ENCODE measurements at places on chromosomes 6 and 20. TPM values are rescaled to one million over a fixed set of nuclear protein-coding genes. Genes with fewer than 3 reads are reported as not detected.

TCF15 gene
- total RNA-seq: 0.55 TPM

PPP1R16B gene
- 1.9 TPM for total RNA-seq

TSHZ2 gene
- total RNA-seq: 35.1 TPM

AIF1 gene
- total RNA-seq: 14.6 TPM

ID4 gene
- total RNA-seq: 63.6 TPM

PRR18 gene
- total RNA-seq: not detected

STMN3 gene
- 21.2 TPM for total RNA-seq

- no peak for DNase-seq
These were observed 7.7 kb upstream of the TMEM181 start for GRCh38 chr6:158552055-158552795.

DNA sequence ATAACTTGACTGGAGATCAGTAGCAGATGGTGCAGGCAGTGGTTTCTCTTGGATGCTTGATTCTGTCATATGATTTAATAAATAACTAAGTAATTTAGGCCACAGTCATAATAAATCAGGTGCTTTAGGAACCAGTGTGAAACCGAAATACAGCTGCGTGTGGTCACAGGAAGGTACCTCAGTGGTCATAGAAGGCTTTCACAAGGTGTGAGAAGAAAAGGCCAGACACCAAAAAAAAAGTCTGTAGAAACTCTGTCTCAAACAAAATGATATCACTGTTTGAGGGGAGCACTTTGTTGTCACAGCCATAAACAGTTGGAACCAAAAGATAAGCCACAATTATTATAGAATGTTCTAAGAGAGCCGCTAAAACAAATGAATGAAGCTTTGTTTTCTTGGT lies 56.5 kb downstream of the ARMC2 start:
- DNase-seq: no peak

GRCh38 chr6:142821860-142822259 lies 123.1 kb downstream of the HIVEP2 start:
- DNase-seq: peak; percentile 32

GRCh38 chr6:34757687-34758274 lies 476 bp downstream of the SNRPC start:
- no peak for DNase-seq

- no peak for DNase-seq
These were observed 179.2 kb downstream of the TMEM242 start for GRCh38 chr6:157143890-157144798.

GRCh38 chr6:158847786-158848185 lies 28.6 kb upstream of the EZR start:
- DNase-seq: peak; percentile 33

GRCh38 chr6:44622555-44622954 lies 235.0 kb downstream of the CDC5L start:
- DNase-seq: no peak

- no peak for DNase-seq
These were observed 221.8 kb downstream of the ANKRD60 start for GRCh38 chr20:58006346-58007316.

DNA sequence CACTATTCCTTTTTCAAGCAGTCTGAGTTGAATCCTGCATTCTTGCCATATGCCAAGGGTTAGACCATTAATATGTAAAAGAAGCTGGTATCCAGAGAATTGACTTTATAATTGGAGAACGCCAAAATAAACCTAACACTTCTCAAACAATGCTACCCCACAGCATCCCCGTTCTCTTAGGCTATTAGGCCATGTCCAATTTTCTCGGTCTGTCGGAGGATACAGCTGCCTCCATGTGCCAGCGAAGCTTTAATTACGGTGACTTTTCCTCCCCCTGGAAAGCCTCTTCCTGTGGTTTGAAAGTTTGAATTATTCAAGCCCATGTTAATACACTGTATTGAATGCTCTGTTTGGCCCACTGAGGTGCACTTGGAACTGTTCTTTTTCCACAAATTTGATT lies 60.5 kb downstream of the HS3ST5 start:
- no peak for DNase-seq

- DNase-seq: peak; percentile 37
These were observed 6.8 kb downstream of the MKKS start for GRCh38 chr20:10427060-10427692.

GRCh38 chr6:98777762-98778161 lies 56.6 kb upstream of the POU3F2 start:
- DNase-seq: no peak

GRCh38 chr6:151452750-151453427 lies 963 bp upstream of the RMND1 start:
- peak; percentile 11 for DNase-seq

DNA sequence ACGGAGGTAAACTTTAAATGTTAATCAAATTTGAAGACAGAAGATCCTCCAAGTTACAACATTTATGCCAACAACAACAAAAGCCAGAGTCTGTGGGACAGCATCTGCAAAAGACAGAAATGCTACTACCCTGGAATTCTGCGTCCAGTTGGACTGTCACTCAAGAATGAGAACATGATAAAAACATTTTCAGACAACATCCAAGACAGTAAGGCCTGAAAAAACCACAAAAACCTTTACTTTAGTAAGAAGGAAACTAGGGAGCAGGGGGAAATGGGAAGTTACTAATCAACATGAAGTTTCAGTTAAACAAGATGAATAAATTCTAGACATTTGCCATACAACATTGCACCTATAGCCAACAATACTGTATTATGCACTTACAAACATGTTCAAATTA lies 77.6 kb downstream of the MLIP start:
- DNase-seq: no peak

DNA sequence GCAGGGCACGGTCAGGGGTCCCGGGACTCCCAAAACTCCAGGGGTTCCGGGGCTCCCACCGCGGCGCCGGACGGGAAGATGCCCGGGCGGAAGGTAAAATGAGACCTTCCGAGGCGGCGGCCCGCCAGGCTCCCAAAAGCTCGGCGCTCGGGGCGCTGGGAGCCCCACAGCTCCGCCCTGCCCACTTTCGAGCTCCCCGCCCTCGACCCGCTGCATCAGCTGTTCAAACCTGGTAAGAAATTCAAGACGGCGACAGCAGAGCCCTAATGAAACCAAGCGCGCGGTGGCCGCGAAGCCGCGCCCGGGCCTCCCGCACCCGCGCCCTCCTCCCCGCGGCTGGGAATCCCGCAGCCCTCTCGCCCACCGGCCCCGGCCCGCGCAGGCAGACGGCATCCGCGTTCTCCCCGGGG lies 369 bp downstream of the SLC4A11 start:
- peak; percentile 36 for DNase-seq

Data from prostate gland (tissue), 2 donors.